ENCODE measurements at places on chromosomes 11 and 22.
A peak's percentile ranks its signal among the peaks of the same experiment; 100 is the strongest.

- no peak for DNase-seq
Observed at GRCh38 chr11:8355416-8355742, 91.7 kb upstream of the LMO1 start.

DNA sequence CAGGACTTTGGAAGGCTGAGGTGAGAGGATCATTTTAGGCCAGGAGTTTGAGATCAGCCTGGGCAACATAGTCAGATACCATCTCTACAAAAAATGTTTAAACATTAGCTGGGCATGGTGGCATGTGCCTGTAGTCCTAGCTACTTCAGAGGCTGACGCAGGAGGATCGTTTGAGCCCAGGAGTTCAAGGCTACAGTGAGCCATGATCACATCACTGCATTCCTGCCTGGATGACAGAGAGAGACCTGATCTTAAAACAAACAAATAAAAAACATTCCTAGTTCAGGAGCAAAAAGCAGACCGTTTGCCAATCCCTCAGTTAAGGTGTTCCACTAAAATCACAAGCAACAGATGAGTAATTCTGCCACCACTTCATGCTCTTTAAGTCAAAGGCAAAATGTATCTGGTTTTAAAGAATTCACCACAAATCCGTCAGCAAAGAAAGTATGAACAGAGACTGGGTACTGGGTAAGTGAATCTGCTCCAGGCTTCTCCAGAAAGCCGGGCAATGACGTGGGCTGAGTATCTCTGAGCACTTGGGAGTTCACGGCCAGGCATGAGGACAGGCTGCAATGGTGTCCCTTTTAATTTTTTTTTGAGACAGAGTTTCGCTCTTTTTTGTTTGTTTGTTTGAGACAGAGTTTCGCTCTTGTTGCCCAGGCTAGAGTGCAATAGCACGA is 19.5 kb downstream of the CLTCL1 start:
- DNase-seq, result no peak

GRCh38 chr11:2743427-2744110 is 43.8 kb upstream of the KCNQ1OT1 start:
- DNase-seq, result peak; percentile 7

GRCh38 chr11:44007481-44008087 is 40.2 kb upstream of the ACCSL start:
- no peak for DNase-seq

- no peak for DNase-seq
Observed at GRCh38 chr22:26114826-26115225, 54.4 kb upstream of the SEZ6L start.

All from T-helper 17 cell (primary cell).